Right lobe of liver (tissue), 6 donors: ENCODE measurements at places on chromosomes 6 and 20. TPM values are rescaled to one million over a fixed set of nuclear protein-coding genes. Genes with fewer than 3 reads are reported as not detected.
A peak's percentile ranks its signal among the peaks of the same experiment; 100 is the strongest.

GRCh38 chr6:72560721-72561593, 60.9 kb upstream of the KCNQ5 start:
- no peak for DNase-seq

The R3HDML gene
- not detected for total RNA-seq

GRCh38 chr6:155201461-155202226, 62.2 kb upstream of the CLDN20 start:
- no peak for DNase-seq

The LY6G5B gene
- total RNA-seq, result 2.5 TPM

The C6orf15 gene
- total RNA-seq, result not detected

- DNase-seq, result no peak
Observed at GRCh38 chr20:46735436-46735835, 26.0 kb downstream of the SLC2A10 start.

DNA sequence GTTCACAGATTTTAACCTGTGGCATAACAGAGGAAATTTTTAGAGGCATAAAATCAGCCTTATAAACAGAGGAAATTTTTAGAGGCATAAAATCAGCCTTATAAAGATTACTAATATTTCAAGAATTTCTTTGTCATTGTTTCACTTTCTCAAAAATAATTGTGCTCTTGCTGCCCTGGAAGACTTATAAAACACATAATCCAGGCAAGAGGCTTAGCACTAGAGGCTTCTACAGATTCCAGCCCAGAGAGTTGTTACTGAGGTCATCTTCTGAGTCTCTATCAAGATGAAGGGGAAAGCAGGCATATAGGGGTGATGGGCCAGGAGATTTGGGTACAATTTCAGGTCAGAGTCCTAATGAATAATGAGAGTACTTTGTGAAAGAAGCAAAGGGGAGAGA, 85.7 kb downstream of the RFPL4B start:
- DNase-seq, result no peak

DNA sequence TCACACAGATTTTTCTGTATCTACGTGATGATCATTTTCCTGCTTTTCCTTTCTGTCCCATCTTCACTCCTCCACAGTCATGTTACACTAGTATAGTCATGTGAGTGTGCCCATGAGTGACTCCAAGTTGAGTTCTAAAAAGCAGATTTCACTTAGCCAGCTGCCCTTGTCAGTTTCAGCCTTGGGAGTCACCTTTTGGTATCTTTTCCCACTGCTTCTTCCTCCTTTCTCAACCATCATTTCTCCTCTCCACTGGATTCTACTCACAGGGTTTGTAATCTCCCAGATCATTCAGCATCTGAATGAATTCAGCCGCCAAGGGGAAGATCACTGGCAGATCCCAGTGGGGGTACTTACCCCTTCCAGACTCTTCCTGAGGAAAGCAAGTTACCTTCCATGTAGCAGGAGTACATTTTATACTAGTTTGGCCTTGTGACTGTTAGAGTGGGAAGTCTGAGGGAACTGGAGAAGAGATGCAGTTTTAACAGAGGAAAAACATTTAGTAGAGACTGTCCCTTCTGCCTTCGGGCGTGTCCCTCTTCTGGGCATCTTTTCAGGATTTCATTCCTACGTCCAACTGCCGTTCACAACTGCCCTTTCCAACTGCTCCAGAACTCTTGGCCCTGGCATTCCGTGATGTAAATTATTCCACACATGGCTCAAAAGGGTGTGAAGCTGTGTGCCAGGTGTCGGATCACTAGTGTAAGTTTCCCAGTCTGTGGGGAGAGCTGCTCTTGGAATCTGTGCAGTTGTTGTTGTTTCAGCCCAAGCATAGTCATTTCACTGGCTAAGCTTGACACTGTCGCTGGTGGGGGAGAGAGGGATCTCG, 38.9 kb downstream of the BICRAL start:
- no peak for DNase-seq

DNA sequence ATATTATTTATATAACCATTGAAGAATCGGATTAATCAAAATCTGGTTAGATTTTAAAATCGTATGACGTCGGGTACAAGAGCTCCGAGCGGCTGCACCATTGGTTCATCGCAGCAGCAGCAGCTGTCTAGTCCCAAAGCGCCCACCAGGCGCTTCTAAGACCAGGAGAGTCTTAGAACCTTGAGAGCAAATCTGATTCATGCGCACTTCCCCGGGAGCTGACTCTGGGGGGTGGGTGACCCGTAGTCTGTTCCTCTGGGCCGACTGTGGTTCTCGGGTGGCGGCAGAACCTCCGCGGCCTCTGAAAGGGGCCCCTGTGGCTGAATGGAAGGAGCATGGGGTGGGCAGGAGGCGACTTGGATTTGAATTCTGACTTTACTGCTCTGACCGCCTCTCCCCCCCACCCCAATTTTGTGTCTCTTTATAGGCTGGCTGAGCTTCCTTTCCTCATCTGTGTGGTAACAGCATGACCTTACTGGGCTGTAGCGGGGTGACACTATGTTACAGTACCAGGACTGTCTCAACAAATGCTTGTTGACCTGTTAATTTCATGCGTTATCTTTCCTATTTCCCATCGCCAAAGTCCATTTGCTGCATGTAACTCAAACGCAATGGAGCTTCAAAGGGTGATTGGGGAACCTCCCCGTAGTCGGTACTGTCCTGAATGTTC, 119.7 kb downstream of the RTN4IP1 start:
- no peak for DNase-seq

- DNase-seq, result peak; percentile 35
Observed at GRCh38 chr20:40008177-40008576, 680.9 kb downstream of the MAFB start.

DNA sequence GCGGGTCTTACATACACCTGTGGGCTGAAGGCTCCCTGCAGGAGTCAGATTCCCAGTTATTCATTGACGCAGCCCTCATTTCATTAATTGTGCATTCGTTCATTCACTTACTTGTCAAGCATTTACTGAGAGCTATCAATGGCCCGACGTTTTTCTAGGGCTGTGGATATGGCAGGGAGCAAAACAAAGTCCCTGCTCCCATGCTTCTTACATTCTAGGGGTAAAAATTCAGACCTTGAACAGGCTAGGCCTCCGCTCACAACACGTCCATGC, 369 bp upstream of the NSFL1C start:
- DNase-seq, result no peak

DNA sequence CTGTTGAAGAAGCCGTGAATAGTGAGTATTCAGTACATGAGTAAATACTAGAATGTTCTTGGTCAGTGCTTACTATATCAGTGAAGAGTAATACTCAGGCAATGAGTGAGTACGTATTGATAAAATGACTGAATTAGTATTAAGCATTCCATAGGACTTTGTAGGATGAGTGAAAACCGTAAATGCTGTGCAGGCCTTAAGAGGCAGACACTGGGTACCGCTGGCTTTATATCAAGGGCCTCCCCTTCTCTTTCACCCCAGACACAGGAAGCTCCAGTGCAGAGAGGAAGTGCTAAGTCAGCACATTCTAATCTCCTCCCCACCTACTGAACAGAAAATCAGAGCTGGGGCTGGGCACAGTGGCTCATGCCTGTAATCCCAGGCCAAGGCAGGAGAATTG, 24.2 kb downstream of the POFUT1 start:
- no peak for DNase-seq

- peak; percentile 70 for DNase-seq
Observed at GRCh38 chr6:3455569-3456394, 1.1 kb downstream of the SLC22A23 start.

The UBE2V1 gene
- total RNA-seq, result 39.7 TPM

GRCh38 chr6:111523484-111524167, 40.6 kb upstream of the REV3L start:
- no peak for DNase-seq

The NEDD9 gene
- total RNA-seq, result 59.8 TPM

The SIRPD gene
- total RNA-seq, result not detected

The CST2 gene
- 0.80 TPM for total RNA-seq

The CLPSL1 gene
- total RNA-seq, result not detected

DNA sequence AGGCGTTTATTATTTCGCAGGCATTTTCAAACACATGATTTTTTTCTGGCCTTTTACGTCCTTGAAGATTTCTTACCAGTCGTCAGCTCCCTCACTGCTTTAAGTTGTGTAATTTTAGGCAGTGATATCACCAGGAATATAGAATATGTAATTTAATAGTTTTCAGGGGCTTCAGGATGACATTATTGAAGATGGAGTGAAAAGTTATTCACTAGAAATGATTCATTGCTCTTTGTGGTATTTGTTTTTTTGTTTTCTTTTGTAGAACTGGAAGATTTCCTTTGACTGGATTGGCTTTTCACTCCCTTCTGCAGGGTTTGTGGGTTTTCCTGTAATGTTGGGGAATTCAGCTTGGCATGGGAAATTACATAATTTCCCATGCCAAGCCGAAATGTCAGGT, 2.0 kb downstream of the LRRC1 start:
- no peak for DNase-seq

DNA sequence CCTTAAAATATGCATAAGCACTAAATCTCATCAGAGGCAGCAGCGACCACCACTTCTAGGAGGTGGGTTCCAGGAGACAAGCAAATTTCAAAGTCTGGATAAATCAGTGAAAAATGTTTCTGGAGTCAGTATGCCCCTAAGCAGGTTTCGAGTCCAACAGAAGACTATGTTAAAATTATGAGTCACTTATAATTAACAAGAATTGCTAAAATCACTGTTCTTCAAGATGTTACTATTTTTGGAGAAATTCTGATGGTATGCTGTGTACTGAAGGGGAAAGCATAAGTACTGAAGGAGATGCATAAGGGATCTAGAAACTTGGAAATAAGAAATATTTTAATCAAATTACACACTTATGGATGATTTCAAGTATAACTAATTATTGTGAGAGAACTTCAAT, 58.0 kb downstream of the DTNBP1 start:
- DNase-seq, result no peak

DNA sequence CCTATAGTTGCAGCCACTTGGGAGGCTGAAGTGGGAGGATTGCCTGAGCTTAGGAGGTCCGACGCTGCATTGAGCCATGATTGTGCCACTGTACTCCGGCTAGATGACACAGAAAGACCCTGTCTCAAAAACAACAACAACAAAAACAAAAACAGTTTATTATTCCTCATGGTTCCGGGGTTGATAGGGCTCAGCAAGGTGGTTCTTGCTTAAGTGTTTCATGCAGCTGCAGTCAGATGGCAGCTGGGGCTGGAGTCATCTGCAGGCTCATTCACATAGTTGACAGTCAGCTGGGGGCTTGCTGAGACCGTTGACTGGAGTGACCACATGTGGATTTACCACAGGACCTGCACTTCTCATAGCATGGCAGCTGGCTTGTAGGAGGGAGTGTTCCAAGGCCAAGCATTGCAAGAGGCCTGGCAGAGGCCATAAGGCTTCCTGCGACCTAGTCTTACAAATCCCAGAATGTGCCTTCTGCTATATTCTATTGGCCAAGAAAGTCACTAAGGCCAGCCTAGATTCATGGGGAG, 28.9 kb upstream of the NNAT start:
- DNase-seq, result no peak

The DNAH8 gene
- total RNA-seq, result not detected

DNA sequence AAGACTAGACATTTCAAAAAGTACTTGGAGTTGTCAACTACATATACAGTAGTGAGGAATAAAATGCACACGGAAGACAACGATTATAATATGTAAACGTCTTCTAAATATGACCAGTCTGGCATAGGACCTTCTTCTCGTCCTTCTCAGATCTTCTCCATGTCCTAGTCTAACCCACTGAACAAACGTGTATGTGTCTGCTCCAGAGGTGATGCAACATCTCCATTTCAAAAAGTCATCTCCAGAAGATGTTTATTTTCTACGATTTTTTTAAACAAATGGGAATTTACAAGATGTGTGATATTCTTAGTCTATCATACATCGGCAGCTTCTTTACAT, 89.9 kb downstream of the GPX5 start:
- DNase-seq, result no peak

The BANF2 gene
- total RNA-seq, result not detected

GRCh38 chr6:34447386-34447785, 18.5 kb upstream of the PACSIN1 start:
- DNase-seq, result no peak

The GSTA3 gene
- total RNA-seq, result not detected

DNA sequence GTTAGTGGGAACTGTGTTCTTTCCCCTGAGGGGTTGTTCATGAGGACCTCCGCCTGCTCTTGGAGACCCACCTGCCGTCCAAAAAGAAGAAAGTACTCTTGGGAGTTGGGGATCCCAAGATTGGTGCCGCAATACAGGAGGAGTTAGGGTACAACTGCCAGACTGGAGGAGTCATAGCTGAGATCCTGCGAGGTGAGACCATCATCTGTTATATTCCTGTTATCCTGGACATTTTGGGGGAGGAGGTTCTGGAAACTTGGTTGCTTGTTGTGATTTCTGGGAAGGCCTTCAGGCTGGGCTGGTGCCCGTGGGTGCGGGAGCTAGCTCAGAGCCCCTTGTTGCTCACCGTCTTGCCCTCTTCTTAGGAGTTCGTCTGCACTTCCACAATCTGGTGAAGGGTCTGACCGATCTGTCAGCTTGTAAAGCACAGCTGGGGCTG, 2.0 kb downstream of the NOP56 start:
- DNase-seq, result no peak

DNA sequence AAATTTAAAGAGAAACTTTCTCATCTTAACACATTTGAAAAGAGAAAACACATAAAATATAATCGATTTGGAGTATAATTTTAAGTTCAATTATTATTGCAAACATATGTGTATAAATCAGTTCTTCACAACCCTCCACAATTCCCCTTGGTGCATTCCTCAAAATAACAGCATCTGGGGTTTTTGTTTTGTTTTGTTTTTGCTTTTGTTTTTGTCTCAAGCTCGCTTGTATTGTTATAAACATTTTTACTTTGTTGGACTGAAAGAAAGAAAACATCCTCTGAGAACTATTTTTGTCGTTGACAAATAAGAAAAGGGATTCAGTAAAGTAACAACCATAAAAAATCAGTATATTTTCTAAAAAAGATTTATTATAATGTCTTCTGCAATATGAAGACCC, 60.2 kb upstream of the HIVEP1 start:
- no peak for DNase-seq

- no peak for DNase-seq
Observed at GRCh38 chr6:139442188-139442671, 67.8 kb upstream of the CITED2 start.

The ADGRB3 gene
- total RNA-seq, result 0.18 TPM

The NFKBIE gene
- 2.5 TPM for total RNA-seq

DNA sequence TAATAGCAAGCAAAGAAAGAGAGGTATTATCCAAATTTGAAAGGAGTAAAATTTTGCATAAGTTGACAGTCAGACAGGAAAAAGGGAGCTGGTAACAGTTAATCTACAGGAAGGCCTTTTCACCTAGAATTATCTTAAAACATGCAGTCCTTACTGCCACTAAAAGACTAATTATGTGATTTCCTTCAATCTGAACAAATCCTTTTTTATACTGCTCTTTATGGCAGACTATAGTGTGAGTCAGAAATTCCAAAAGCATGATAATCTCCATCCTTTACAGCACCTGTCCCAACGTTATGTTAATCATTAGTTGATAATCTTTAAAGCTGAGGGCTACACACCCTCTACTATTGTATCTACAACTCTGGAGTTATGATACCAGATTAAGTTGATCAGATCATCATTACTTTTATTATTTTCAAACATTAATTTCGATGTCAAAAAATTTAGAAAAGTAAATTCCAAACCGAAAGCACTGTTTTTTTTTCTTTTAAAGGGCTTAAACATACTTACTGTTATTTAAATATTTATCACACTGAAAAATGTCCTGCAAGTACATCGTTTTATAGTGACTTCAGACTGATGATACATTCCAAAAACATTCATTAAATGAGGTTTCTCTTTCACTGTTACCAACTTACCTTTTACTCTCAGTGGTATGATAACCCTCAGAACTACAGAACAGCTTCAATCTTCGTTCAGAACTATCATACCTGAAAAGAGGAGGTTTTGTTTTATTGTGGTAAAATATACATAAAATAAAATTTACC, 33.2 kb upstream of the AKAP7 start:
- no peak for DNase-seq

GRCh38 chr6:155412335-155412734, 43.3 kb downstream of the NOX3 start:
- DNase-seq, result no peak
